ENCODE measurements at places on chromosomes 3 and 15.

DNA sequence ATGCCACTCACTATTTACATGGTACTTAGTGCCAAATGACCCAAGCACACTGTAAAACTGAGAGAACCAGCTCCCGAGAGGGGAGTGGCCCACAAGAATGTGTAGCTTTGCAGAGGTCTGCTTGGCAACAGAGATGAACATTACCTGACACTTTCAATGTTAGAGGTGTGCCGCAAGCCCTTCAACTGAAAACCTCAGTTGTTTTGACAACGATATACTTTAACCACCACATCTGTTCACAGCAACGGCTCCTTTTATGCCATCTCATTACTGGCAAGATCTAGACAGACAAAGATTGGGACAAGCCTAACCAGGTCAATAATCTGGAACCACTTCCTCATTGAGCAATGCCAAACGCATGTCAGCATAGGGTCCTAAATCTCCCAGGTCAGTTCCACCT lies 23.7 kb downstream of the NEK10 start:
- DNase-seq = peak; percentile 2

- DNase-seq = no peak
These were observed 369.1 kb downstream of the RORA start for GRCh38 chr15:60859996-60860494.

DNA sequence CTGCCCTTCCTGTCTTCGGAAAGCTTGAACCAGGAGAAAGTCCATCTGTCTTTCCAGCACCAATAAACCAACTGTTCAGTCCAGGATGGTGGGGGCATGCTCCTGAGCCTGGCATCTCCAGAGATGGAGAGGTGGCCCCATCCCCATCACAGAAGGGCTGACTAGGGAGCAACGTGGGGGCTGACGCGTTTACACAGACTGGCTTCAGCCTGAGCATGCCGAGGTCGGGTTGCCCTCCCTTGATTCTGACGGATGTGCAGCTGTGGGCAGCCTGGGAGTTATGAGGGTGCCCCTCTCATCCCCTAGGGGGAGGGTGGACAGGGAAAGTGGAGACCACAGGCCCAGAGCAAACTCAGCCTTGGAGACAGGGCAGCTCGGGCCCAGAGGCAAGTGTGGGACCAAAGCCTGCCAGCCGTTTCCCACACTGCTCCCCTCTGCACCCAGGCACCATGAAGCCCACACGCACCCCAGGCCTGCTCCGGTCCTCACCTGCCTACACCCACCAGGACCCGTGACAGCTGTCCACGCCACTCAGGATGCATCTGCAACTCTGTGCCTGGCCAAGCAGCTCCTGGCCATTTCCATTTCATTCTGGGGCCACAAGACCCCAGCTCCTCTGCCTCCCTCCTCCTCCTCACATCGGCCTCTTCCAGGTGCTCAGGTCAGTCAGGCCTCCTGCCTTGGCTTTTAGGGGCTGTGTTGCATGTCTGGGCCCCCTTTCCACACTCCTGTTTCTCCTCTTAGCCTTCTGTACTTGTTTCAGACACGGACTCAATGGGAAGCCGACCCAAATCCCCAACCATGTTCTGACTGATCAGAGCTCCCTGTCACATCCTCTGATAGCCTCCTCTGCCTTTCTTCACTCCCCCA lies 48.2 kb upstream of the SLC41A3 start:
- no peak for DNase-seq

DNA sequence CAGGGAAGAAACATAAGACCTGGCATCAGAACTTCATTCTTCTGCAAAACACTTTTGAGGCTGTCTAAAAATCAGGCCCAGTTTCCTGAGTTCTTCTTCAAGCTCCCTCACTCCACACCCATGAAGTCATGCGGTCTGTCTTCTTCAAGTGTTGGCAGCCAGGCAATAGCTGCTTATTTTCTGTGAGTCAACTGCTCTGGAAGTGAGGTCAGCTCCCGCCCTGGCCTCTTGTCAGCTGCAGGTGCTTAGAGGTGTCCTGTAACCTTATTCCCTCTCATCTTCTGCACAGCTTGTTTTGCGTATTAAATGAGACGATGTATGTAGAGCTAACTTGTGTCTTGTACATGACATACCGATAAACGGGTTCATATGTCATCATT lies 226.1 kb downstream of the ADAMTS17 start:
- DNase-seq = no peak

DNA sequence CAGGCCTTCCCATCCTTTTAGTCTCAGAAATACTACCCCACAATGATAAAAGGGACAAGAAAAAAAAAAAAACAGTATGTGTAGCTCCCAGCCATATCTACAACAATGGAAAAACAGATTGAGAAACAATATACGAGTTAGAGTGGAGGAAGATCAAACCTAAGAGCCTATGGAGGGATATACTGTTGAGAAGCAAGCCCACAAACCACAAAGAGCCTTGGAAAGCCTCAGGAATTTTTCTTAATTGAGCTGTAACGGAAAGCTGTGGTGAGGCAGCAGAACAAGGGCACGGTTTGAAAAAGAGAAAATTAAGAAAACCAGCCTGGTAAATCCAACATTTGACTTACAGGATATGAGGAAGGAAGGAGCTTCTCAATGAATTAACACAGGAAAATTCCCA lies 21.4 kb downstream of the KPNA1 start:
- no peak for DNase-seq

DNA sequence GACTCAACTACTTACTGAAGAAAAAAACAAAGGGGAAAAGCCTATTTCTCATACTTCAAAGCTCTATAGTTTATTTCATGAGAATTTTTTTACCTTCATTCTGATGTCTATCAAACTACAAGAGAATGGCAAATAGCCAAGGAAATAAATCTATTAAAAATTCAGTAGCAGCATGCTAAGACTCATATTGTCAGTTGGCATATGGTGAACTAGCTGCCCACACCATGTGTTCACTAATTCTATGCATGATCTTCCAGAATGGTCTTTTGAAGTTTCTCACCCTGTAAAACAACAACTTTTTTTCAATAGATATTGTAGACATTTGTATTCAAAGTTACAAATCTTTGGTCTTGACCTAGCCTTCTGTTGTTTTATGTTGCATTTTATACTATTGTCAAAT lies 386.2 kb downstream of the RSL24D1 start:
- no peak for DNase-seq

- no peak for DNase-seq
These were observed 32.9 kb upstream of the BNIP2 start for GRCh38 chr15:59722037-59722436.

DNA sequence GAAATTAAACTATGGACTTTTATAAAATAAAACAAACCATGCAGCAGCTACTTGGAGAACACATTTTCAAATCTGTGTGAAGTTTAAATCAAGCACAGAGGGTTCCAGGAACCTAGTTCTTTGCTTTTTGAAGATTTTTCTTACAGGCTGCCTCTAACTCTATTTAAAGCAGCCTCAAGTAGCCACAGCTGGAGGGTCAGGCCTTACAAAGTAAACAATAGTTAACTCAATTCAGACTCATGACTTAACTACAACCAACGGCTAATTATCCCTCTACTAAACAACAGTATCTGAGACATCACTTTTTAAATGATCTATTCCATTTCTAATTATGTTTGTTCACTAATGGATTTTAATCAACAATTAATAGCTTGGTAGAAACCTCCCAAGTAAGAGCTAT lies 9.8 kb downstream of the LRIG1 start:
- no peak for DNase-seq

DNA sequence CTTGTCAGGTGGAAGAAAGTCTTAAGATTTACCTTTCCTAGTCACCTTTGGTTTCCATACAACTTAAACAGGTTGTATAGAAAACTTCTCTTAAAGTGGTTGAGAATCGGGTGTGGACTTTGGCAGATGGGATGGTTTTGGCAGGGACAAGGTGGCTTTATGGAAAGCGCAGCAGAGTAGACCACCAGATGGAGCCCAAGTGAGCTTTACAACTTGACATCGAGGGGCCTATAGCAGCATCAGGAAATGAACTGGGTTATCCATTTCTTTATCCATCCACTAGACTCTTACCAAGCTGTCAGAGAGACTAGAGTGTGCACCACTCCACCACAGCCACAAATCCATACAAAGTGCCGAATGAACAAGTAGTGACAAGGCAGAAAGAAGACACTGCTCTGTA lies 85.3 kb upstream of the MBNL1 start:
- DNase-seq = no peak

GRCh38 chr15:25946241-25946805 lies 83.2 kb upstream of the ATP10A start:
- DNase-seq = no peak

DNA sequence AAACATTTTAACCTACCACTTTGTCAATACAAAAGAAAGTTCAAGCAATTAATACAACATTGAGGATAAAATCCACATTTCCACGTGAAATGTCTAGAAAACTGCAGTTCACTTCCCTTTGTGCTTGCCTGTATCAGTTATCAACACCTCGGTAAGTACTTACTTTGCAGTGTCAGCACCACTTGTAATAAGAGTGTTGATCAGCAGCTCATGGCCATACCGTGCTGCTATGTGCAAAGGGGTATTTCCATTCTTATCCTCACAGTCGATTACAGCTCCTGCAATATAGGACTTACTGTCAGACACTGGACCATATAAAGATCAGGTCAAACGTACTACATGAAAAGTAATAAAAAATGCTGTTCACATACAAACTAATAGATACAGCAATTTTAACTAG lies 84.4 kb downstream of the ANKRD28 start:
- no peak for DNase-seq

GRCh38 chr3:119639494-119640350 lies 20.7 kb downstream of the POPDC2 start:
- no peak for DNase-seq

GRCh38 chr3:61252836-61253235 lies 1.6 kb upstream of the FHIT start:
- no peak for DNase-seq

GRCh38 chr3:60095516-60095915 lies 1045.7 kb upstream of the CFAP20DC start:
- DNase-seq = no peak

- no peak for DNase-seq
These were observed 33.6 kb downstream of the ADAMTS17 start for GRCh38 chr15:100308213-100308600.

DNA sequence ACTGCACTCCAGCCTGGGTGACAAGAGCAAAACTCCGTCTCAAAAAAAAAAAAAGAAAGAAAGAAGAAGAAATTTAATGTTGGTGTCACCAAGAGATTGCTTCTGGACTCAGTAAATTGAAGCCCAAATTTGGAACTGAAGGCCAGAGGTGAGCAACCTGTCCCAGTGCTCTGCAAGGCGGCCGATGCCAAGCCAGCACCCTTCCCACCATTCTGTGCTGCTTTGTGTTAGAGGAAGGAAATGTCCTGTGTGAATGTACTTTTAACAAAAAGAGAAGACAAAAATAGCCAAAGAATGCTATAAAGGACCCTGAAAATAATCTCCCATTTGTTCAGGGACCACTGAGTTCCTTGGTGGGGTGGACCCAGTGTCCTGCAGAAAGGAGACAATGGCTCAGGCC lies 44.6 kb downstream of the CDC25A start:
- DNase-seq = no peak

DNA sequence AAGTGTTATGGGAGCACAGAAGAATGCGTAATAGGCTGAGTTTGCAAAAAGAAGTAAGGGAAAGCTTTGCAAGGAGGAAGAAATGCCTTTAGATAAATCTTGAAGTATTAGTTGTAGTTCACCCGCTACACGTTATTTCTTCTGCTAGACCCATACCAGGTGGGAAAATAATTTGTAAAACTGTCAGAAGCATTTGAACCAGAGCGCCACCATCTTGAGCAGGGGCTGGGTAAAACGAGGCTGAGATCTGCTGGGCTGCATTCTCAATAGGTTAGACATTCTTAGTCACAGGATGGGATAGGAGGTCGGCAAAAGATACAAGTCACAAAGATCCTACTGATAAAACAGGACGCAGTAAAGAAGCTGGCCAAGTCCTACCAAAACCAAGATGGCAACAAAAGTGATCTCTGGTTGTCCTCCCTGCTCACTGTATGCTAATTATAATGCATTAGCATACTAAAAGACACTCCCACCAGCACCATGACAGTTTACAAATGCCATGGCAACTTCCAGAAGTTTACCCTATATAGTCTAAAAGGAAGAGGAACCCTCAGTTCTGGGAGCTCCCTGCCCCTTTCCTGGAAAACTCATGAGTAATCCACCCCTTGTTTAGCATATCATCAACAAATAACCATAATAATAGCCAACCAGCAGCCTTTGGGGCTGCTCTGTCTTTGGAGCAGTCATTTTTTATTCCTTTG lies 50.0 kb upstream of the ZNF280D start:
- DNase-seq = no peak

GRCh38 chr3:42708611-42709151 lies 6.1 kb upstream of the HHATL start:
- DNase-seq = no peak

DNA sequence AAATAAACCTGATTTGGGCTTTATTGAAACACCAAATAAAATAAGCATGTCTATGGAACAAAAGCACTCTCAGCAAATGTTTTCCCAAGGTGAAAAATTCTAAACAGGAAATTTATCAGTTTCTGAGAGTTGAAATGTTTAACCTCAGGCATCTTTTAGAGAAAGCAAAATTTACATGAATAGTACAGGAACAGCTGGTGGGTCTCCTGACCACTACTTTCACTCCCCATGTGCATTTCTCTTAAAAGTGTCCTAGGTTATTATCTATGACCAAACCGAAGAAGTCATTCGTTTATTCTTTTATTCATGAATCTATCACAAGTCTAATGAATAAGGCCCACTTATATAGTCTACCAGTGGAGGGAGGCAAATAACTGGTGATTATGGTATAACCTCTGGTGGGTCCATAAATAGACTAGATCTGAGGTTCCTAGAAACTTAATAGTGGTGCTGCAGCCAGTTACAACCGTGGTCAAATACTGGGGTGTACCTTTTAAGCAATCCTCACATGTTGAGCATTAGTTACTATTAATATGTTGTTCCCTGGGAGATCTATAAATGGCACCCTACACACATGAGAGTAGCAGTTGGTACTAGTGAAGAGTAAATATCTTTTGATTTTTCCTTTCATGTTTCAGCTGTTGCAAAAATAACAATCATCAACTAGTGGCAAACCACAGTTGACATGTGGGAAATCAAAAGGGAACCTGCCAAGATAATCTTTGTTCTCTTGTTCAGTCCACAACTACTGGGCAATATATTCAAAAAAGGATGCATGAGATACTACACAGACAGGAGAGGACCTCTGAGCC lies 169.3 kb upstream of the STAC start:
- DNase-seq = no peak

GRCh38 chr3:127063916-127064315 lies 81.0 kb downstream of the PLXNA1 start:
- no peak for DNase-seq

GRCh38 chr3:142337994-142338393 lies 109.8 kb downstream of the XRN1 start:
- DNase-seq = no peak

DNA sequence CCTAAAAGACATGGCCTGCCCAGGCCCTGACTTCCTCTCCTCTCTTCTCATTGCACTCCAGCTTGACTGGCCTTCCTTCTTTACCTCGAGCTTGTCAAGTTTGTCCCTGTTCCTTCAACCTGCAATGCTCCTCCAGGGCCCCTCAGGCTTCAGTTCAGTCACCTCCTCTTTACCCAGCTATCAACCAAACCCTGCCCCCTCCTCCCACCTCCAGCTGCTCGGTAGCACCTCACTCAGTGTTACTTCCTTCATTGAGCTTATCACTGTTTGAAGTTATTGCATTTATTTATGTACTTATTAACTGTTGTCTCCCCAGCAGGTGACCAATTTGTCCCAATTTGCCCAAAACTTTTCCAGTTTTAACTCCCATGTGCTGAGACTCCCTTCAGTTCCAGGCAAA lies 95.8 kb upstream of the UBE2E1 start:
- no peak for DNase-seq

- no peak for DNase-seq
These were observed 21.9 kb downstream of the ZFAND6 start for GRCh38 chr15:80081390-80081789.

GRCh38 chr3:195025884-195026200 lies 245.1 kb downstream of the XXYLT1 start:
- DNase-seq = no peak
